Activated CD4-positive, CD25-positive, alpha-beta regulatory T cell treated with anti-CD3 and anti-CD28 coated beads, Interleukin-2, amount 50 U/mL, for 24 hours (primary cell): ENCODE measurements at places on chromosomes 13 and 19.

DNA sequence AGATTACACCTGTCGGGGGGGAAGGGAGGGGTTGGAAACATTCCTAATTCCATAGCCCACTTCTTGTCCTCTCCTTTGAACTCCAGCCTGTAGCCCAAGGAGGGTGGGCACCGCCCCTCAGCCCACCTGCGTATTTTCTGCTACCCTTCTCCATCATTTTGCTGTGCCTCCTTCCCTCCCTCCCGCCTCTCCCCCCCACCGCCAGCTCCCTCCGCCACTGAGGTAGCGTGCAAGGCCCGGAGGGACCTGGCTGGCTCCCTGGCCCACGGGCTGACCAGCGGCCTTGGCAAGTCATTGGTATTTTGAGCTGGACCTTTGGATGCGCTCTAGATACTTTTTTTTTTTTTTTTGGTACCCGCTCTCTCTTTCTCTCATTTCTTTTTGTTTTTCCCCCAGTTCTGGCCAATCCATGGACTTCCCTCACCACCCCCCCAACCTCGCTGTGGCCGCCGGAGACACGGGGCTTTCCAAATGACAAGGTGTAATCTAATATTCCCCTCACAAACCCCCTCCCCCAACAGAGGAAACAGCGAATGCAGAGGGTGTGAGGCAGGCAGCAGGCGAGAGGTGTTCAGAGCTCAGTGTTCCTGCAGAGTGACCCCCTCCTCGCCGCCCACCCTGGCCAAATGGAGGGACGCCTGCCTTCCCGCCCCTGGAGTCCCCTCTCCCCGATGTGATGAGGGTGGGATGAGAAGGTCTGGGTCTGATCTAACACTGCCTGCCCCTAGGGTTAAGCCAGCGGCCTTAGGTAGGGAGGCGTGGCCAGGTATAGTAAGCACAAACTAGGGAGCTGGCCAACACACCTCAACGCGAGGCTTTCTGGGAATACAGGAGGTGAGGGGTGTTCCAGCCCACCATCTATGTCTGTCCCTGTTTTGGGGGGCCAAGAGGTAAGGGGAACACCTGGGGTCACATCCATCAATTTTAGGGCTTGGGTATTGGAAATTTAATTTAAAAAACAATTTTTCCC, 89.2 kb downstream of the PTPRS start:
- ATAC-seq: no peak

DNA sequence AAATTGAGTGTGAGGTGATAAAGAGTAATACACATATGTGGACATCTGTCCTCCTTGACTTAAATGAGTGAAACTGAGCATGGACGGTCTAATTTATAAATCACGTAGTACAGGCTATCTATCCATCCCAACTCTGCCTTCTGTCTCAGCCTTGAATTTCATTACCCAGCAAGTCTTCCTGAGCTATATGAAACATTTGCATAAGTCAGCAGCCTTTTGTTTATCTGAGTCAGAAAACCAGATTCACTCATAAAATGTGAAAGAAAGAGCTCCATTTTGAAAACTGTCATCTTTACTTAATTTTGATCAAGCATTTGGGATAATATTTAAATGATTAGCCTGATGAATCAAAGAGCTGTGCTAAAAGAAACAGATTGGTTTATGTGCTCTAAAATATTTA, 197.9 kb downstream of the LHFPL6 start:
- no peak for ATAC-seq

DNA sequence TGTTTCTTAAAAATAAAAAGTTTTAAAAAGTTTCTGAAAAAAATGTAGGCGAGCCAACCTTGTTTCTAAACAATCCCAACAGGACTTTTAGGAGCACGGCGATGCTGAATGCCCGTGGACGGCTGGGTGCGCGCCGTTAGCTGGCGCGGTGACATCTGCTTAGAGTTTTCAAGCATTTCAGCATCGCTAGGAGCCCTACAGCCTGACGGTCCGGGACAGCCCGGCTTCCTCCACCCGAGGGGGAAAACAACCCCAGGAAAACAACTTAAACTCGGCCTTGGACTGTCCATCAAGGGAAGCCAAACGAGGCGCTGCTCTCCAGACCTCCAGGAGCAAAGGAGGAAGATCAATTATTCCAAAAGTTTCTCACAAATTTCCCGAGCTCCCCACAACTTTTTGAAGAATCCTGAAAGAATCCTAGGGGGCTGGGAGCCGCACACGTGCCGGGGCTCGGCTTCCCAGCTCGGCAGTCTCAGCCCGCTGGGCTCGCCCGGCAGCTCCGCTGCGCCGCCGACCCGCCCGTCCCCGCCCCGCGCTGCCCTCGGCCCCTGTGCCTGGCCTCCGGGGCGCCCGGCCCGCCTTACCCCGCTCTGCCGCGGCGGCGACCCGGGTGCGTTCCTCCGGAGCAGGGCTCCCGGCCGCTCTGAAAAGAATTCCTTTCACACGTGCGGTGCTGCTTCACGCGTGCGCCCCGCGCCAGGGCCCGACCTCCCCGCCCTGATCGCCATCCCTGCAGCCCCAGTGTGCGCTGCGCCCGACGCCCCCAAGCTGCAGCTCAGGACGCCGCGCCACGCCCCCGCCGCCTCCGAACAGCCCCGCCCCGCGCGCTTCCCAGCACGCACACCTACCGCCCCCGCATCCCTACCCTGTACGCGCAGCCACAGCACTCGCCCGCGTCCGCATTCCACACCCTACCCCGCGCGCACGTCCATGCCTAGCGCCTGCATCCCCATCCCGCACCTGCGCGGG, at the start of gene GJA3:
Gene GJA3 (minus strand): TSS at position 747 of the 969 bp plus-strand sequence. CDS start 17,764 bp downstream, outside the sequence.
- ATAC-seq: peak; percentile 34

DNA sequence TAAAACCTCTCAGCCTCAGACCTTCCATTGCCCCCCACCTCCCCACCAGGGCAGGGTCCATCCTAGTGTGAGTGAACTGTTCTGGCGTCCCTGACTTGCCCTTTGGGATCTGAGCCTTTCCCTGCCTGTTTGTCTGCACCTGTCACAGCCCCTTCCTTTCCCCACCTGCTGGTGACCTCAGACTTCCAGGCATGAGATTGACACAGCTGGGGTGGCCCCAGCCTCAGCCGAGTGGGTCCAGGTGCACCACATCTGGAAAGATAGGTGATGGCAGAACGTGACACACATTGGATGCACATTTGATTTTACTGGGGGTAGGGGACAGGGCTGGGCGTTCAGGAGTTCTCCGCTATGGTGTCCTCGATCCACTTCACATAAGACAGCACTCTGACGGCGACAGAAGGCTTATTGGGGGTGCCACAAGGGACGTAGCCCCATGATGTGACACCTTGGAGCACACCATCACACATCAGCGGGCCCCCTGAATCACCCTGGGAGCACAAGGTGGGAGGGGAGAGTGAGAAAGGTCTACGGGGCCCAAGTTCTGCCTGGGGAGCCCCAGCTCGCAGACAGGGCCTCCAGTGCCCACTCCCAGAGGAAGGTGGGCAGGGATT, 4.6 kb downstream of the KLK1 start:
- no peak for ATAC-seq

- no peak for ATAC-seq
These were observed 26.3 kb upstream of the KATNAL1 start for GRCh38 chr13:30333616-30334015.

DNA sequence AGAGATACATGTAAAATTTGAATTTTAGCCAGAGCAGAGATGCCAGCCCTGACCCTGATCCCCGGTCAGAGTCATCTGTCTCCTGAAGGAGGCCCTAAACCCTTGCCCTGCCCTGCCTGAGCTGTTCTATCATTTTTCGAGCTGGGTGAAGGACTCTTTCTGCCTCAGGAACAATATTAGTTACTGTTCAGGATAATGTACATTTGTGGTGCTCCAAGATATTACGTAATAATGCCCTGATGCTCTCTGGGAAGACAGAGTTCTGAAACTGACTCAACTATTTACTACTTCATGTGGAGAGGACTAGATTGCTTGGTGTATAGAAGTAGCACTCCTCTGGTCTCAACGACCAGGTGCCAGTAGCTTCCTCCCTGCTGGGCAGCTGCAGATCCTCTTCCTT, 37.9 kb upstream of the UBL3 start:
- ATAC-seq: no peak

- ATAC-seq: no peak
These were observed 99.3 kb upstream of the GJB6 start for GRCh38 chr13:20331419-20331818.

DNA sequence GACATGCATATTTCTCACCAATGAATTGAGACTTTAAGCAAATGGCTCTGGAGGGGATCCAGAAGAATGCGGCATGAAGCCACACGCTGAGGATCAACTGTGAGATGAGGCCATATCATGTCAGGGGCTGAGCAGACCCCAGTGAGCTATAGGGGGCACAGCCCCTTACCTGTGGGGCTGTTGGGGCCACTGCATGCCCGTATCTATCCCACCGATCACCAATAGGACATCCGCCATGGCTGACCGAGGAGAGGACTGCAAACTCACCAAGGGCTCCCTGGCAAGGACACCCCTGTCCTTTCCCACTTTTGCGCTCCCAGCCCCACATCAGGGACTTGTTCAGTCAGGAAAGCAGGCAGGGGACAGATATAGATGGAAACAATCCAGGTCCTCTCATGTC, 78.0 kb downstream of the SERP2 start:
- ATAC-seq: no peak

DNA sequence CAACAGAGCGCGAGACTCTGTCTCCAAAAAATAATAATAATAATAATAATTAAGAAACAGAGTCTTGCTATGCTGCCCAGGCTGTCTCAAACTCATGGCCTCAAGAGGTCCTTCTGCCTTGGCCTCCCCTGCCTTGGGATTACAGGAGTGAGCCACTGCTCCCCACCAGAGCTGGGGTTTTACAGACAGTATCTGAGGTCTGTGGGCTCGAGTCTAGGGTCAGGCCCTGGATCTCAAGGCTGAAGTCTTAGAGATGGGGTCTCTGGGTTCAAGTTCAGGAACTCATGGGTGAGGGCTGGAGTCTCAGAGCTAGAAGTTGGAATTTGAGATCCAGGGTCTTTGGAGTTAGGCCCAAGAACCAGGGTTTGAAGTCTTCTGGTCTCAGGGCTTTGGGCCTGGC, 3.5 kb downstream of the IL11 start:
- ATAC-seq: no peak

DNA sequence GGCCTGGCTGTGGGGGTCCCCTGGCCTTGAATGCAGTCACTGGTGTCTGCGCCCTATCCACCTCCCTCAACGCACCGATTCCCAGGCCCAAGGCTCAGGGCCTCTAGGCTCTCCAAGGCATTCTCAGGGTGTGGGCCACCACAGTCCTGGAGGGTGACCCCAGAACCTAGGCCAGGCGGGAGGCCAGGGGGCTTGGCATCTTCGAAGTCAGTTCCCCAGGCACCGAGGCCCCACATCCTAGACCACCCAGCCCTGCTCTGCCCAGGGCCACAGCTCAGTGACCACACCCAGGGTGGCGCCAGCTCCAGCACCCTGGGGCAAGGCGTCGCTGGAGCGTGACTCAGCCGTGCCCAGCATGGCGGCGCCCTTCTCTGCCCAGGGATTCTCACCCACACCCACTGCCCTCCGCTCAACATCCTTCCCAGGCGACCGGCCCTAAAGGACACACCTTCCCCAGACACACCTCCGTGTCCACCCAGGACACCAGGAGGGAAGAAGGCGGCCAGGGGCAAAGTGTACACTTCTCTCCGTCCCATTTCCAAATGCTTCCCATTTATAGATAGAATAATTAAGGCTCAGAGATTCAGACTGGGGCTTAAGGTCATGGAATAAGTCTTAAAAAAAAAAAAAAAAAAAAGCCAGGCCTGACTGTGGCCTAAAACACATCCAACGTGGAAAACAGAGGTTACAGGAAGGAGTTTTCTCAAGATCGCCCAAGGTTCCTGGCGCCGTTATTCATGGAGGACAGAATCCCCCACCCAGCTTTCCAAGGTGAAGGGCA, 36.4 kb upstream of the NANOS3 start:
- ATAC-seq: peak; percentile 8

- no peak for ATAC-seq
These were observed 1.1 kb downstream of the PLIN5 start for GRCh38 chr19:4533835-4534424.

GRCh38 chr13:23025864-23026608, 154.7 kb upstream of the SGCG start:
- ATAC-seq: no peak

GRCh38 chr13:57666131-57666953, 34.8 kb downstream of the PCDH17 start:
- no peak for ATAC-seq

DNA sequence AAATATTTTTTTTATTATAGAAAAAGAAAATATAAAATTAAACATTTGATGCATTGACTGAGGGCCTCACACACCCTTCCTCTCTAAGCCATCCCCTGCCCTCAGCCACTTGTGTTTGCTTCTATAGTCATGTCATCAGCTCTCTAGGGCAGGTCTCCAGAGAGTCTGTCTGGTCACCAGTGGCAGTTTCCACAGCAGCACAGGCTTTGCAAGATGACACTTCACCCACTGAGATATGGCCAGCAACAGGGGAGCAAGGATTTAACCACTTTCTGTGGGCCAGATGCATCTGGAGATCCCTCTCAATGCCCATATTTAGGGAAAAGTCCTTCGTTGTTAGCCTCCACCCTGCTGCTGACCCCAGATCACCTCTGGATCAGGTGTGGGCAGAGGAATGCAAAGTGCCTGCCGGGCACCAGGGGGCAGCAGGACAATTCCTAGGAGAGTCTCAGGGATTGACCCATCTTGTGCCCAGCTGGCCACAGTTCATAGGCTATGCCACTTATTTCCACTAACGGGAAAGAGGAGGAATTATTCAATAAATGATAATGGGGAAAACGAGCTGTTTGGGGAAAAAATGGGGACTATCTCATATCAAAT, 4.8 kb downstream of the ABCC4 start:
- ATAC-seq: no peak

DNA sequence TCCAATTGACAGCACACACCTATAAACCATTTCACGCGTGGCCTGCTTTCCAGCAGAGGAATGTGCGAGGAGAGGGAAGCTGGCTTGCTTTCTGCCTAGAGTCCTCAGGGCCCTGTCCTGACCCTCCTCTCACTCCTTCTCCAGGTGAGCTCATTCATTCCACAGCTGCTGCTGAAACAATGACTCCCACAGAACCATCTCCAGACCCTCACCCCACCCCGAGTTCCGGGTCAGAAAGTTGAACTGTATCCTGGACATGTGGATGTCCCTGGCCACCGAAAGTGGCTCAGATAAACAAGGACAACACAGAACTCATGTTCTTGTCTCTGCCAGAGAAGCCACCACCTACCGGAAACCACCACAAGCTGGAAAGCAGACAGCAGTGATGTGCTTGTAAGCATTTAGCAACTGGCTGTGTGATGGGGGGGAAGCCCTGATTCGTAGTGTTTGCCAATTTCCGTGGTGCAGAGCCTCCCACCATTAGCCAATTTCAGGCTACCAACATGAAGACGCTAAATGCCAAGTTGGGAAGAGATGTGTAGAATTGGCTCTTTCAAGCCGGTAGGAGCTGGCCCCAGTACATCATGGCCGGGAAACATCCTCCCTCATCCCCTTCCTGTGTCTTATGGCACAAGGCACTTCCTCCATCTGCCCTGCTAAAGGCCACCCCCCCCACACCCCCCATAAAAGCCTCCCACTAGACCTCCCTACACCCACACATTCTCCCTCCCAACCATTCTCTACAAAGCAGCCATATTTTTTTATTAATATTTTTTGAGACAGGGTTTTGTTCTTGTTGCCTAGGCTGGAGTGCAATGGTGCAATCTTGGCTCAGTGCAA, 5.0 kb downstream of the SYCE2 start:
- ATAC-seq: peak; percentile 41

- no peak for ATAC-seq
These were observed 28.3 kb downstream of the ZNF507 start for GRCh38 chr19:32373585-32374295.

GRCh38 chr13:39684531-39685137, 29.2 kb downstream of the COG6 start:
- ATAC-seq: no peak

- ATAC-seq: no peak
These were observed 15.1 kb downstream of the LILRA5 start for GRCh38 chr19:54297759-54298305.
